ENCODE measurements at places on chromosomes 4 and X. TPM values are rescaled to one million over a fixed set of nuclear protein-coding genes. Genes with fewer than 3 reads are reported as not detected.

DNA sequence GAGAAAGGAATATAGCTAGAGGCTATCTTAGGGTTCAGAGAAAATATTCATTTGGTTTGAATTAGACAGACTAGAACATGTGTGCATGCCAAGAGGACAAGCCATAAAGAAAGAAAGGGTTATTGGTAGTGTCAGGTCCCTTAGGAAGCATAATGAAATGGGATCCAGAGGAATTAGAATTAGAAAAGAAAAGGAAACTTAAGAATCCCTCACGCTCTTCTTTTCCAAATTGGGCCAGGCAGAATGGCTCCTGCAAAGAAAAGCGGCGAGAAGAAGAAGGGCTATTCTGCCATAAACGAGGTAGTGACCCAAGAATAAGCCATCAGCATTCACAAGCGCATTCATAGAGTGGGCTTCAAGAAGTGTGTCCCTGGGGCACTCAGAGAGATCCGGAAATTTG, 4.9 kb upstream of the ABCG2 start:
- no peak for DNase-seq

- DNase-seq = no peak
These were observed 45.4 kb downstream of the FGFRL1 start for GRCh38 chr4:1056671-1057402.

TMPRSS11D gene
- total RNA-seq = not detected

HTR2C gene
- not detected for total RNA-seq

UBL4A gene
- 53.0 TPM for total RNA-seq

- DNase-seq = peak; percentile 10
These were observed 296.1 kb downstream of the TRIML1 start for GRCh38 chr4:188435381-188435780.

DNA sequence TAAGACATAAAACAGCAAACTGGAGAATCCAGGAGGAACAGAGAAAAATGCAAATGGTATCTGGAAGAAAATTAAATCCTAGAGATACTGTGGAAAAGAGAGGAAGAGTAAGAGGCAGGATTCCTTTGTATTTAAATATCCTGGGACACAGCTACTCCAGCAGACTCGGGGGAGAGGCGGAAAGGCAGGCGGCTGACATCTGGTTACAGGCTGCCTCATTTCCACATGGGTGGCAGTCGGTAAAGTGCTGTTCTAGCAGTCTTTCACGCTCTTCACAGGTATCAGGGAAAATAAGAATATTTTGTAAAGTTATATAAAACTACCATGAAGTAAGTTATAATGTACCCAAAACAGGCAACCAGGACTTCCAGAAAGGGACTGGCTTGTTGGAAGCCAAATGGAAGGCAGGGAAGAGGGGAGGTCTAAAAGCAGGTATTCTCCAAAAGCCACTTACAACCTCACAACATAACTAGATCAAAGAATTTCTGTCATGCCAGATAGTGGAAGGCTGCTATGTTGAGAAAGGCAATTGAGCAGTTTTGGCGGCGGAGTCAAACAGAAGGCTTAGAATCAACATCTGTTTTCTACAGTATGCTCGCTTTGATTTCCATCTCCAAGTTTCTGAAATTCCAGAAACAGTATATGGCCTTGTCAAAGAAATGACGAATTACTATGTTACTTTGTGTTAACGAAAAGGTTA, 1.3 kb upstream of the TIGD2 start:
- peak; percentile 12 for DNase-seq

SORBS2 gene
- total RNA-seq = 0.32 TPM

- peak; percentile 12 for DNase-seq
These were observed 36.6 kb downstream of the TMEM156 start for GRCh38 chr4:38995660-38996005.

GRCh38 chrX:25213611-25214010, 197.8 kb upstream of the ARX start:
- DNase-seq = no peak

DNA sequence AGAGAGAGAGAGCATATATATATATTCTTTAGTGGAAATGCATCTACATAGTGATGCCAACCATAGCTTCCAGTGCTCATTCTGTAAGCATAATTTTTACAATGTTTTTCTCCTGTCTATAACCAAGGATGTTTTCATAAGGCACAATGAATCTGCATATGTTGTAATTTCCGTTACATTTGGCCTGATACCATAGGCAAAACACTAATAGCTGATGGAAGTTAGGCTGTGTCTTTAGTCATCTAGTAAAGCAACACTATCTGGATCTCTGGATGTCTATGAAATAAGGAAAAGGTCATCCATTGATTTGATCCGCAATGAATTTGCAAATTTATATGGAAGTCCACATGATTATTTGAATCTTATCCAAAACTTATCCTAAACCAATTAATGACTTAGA, 8.1 kb downstream of the PCDH7 start:
- no peak for DNase-seq

GRCh38 chrX:136794080-136794479, 13.3 kb upstream of the ARHGEF6 start:
- no peak for DNase-seq

- DNase-seq = peak; percentile 81
These were observed 317.2 kb downstream of the DHX15 start for GRCh38 chr4:24266951-24267722.

- no peak for DNase-seq
These were observed 778.1 kb upstream of the GRID2 start for GRCh38 chr4:91525621-91526020.

POU4F2 gene
- total RNA-seq = not detected

DNA sequence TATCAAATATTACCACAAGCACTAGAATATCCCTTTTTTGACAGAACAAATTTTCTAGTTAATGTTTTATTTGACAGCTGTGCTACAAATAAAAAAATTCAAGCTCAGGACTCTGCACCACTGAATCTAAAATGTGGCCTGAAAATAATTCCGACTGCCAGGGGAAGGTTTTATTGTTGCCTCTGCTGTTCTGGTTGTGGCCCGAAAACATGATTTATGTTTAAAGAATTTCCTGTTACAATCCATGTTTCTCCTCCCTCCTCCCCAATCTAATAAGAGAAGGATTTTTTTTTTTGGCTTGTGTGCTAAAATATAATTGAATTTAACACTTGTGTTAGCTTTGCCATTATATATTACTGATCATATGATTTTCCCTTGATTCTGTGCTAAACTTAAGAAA, 227.8 kb downstream of the DCLK2 start:
- DNase-seq = peak; percentile 67

GRPR gene
- not detected for total RNA-seq

DMRTC1B gene
- not detected for total RNA-seq

DNA sequence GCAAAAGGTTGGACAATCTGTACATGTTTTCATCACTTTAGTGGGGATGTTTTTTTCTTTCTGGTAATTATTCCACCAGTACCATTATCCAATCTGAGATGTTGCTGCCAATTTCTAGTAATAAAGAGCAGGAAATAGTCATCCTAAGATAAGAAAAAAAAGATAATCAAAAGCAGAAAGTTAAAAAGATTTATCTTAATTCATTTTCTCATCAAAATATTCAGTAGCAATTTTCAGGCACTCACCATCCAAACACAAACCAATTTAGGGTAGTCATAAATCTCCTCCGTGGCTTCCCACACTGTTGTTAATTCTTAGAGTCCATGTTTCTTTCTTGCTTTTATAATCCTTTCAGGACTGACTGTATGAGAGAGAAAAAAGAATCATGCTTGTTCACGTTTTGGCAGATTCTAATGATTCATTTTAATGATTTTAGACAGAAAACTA, 263.7 kb upstream of the UGT8 start:
- no peak for DNase-seq

DNA sequence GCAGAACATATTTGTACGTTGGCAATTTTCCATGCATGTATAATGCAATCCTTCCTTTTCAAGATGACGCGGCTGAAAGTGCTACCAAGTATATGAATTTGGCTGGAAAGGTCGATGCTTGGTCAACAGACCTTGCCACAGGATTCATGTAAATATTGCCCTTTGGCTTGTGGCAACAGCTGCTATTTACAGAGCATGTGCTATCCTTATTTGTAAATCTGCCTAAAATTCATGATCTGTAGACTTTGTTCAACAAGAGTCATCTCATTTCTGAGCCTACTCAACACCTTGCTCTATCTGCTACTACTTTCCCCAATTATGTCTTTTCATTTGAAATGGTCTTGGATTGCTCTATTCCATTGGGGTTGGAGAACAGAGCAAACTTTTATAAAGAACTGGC, 1.9 kb upstream of the SMARCA1 start:
- DNase-seq = no peak

DNA sequence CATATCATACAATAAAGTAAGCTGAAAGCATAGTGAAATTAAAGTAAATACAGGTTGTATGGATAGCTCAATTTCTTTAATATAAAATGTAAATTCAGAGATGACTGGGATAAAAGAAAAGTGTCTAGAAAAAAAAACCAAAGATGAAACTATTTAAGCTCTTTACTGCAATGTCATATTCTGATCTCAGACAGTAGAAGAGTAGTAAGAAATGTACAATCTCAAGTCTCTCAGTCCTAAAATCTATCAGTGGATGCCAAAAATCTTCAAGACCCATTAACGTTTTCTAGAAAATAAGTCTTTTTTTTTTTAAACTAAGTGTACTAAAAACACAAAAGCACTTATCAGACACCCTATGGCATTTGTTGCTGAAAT, 13.8 kb downstream of the MGARP start:
- no peak for DNase-seq

- no peak for DNase-seq
These were observed 373.1 kb upstream of the HS3ST1 start for GRCh38 chr4:11801466-11802446.

SAGE1 gene
- not detected for total RNA-seq

TNMD gene
- not detected for total RNA-seq

BEX4 gene
- total RNA-seq = 0.54 TPM

DNA sequence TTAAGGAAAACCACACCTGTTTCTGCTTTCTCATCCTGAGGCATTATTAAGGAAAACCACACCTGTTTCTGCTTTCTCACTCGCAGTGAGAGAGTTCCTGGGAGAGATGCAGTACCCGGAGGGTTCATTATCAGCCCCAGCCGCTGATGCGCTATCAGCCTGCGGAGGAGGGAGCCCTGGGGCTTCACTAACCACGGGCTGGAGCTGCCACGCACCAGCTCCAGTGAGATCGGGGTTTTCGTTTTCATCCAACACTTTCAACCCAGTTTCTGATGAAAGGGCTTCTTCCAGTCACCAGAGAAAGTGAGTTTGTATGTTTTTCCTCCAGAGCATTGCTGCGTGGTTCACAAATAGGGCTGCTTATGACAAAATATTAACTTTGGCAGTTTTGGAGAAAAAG, 93.2 kb upstream of the PRKX start:
- no peak for DNase-seq

MED28 gene
- 4.8 TPM for total RNA-seq

- DNase-seq = no peak
These were observed 15.4 kb downstream of the NKX6-1 start for GRCh38 chr4:84483688-84484087.

ACSL1 gene
- total RNA-seq = 16.8 TPM

DNA sequence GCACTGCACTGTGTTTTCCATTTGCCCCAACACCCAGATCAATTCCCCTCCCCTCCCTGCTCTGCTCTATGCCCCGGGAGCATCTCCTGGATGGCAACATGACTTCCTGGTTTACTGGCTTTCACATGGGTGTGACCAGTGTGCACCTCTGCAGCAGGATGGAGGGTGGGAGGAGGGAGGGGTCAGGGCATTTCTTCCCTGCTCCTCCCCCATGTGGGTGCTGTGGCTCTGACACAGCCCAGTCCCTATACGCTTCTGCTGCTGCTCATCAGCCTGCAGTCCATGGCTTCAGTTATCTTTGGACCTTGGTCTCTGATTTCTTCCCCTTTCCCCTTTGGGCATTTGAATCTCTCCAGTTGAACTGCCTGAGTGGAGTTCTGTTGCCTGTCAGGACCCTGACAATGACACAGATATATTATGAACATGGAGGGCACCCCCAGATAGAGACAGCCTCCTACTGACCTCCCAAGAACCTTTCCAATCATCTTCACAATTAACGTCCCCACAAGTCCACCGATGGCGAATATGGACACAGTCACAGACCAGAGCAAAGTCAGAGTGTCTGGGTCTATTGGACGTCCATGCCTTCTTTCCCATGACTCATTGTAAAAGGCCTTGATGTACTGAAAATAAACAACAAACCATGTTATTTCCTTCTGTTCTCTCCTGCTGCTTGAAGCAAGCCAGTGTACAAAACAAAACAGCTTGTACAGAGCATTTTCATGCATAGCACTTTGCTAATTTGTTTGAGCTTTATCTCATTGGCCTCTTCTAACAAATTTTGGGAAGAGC, 24.8 kb downstream of the SLC2A9 start:
- peak; percentile 37 for DNase-seq

- DNase-seq = peak; percentile 13
These were observed 243.6 kb upstream of the GPRIN3 start for GRCh38 chr4:89551191-89551590.

LPAR4 gene
- total RNA-seq = not detected

- DNase-seq = no peak
These were observed 15.9 kb upstream of the PIM2 start for GRCh38 chrX:48934581-48935300.

CHRDL1 gene
- total RNA-seq = not detected

- DNase-seq = peak; percentile 55
These were observed 44.7 kb downstream of the USO1 start for GRCh38 chr4:75769036-75769435.

- DNase-seq = no peak
These were observed 674.3 kb upstream of the AMOT start for GRCh38 chrX:113514906-113515305.

DNA sequence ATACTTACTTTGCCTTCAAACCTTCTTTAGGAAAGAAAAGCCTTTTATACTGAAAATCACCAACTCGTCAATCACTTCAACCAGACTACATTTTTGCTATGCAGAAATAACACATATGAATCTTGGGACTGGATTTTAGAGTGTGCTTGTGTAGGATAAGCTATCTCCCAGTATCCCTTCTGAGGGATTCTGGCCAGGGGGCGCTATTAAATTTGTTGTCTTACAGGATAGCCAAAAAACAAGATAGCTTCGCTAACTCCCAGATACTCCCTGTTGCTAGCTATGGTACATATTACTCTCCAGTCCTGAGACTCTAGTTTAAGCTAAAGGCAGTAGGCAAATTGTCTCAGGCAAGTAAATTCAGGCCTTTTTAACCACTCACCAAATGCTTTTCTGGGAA, 167.2 kb downstream of the LHFPL1 start:
- DNase-seq = no peak

PCDH19 gene
- 0.54 TPM for total RNA-seq

GRCh38 chr4:156686120-156686519, 285.5 kb downstream of the PDGFC start:
- peak; percentile 94 for DNase-seq

GRCh38 chr4:111813555-111814140, 331.6 kb upstream of the FAM241A start:
- DNase-seq = no peak

DNA sequence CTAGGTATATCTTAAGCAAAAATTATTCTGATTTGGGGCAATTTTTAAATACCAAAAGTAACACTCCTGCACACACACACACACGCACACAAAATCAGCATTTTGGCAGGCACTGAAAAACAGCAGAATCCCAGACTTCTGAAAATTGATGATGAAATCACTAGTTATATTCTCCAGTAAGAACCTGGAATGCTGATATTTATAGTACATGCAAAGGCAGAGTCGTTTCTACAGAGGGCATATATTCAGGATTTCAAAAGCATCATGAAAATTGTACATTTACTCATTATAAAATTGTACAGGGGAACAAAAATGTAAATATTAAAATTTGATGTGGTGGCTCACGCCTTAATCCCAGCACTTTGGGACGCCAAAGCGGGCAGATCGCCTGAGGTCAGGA, 352.5 kb upstream of the PITX2 start:
- DNase-seq = no peak

MAGEB1 gene
- total RNA-seq = not detected

- DNase-seq = no peak
These were observed 17.6 kb downstream of the UNC5C start for GRCh38 chr4:95531141-95531540.

AKAP4 gene
- total RNA-seq = not detected

ZNF81 gene
- total RNA-seq = 3.5 TPM
